ENCODE measurements at places on chromosomes 5 and 9. TPM values are rescaled to one million over a fixed set of nuclear protein-coding genes. Genes with fewer than 3 reads are reported as not detected.

ROPN1L gene
- 0.58 TPM for total RNA-seq

CDH12 gene
- not detected for total RNA-seq

TRPM3 gene
- not detected for total RNA-seq

RGMB gene
- 2.2 TPM for total RNA-seq

C5orf34 gene
- 21.0 TPM for total RNA-seq

NDUFS6 gene
- 21.9 TPM for total RNA-seq
